ENCODE measurements at places on chromosomes 5 and 9.

GRCh38 chr5:42274913-42275312, 148.3 kb upstream of the GHR start:
- DNase-seq: no peak

- no peak for DNase-seq
These were observed 8.5 kb upstream of the PPIC start for GRCh38 chr5:123044926-123045617.

- no peak for DNase-seq
These were observed 45.3 kb downstream of the INSYN2B start for GRCh38 chr5:169934990-169935389.

GRCh38 chr5:151202381-151203139, 21.3 kb downstream of the CCDC69 start:
- no peak for DNase-seq

- no peak for DNase-seq
These were observed 44.0 kb downstream of the FREM1 start for GRCh38 chr9:14866200-14866749.

- no peak for DNase-seq
These were observed 589.2 kb upstream of the KLF4 start for GRCh38 chr9:108078811-108079210.

DNA sequence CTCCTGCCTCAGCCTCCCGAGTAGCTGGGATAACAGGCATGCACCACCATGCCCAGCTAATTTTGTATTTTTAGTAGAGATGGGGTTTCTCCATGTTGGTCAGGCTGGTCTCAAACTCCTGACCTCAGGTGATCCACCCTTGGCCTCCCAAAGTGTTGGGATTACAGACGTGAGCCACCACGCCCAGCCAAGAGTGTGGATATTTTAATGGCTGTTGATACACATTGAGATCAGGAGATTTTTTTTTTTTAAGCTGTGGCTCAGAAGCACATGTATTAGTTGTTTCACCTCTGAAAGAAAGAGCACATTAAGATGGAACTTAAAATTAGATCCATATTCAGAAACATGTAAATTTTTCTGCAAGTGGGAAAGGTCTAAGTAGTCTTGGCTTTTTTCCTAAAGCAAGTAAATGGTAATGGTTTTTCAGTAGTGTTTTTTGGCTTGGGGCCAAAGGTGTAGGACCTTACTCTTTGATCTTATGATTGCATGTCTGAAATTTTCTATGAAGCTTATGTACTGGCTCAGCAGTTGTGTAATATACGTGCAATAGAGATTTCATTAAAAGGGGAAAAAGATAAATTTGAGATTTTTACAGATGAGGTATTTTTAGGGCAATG, 9.9 kb downstream of the RBM27 start:
- DNase-seq: no peak
